EH (cell line): ENCODE measurements at places on chromosomes 5 and 9.

GRCh38 chr5:77846422-77847128, 70.4 kb upstream of the TBCA start:
- no peak for DNase-seq

GRCh38 chr5:172003746-172004145, 2.7 kb downstream of the FBXW11 start:
- peak; percentile 54 for DNase-seq

DNA sequence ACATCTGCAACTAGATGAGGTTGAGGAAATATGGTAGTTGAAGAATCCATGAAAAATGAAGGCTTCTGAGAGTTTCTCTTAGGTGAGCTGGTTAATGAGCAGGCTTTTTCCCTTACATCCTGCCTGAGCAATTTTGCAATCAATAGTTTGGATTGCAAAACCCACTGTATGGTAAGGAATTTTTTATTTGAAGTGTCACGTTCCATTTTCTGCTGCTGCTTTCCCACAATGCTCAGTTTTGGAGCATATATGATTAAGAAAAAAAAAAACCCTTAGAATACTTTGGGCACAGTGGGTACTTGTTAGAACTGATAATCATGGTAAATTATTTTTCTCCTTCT, 144.2 kb downstream of the PCSK1 start:
- DNase-seq: peak; percentile 54

- no peak for DNase-seq
Observed at GRCh38 chr5:62795926-62796325, 217.3 kb downstream of the LRRC70 start.

- DNase-seq: no peak
Observed at GRCh38 chr5:35430381-35431162, 187.1 kb upstream of the SPEF2 start.

GRCh38 chr5:97364731-97365130, 181.7 kb upstream of the RIOK2 start:
- DNase-seq: no peak

- peak; percentile 55 for DNase-seq
Observed at GRCh38 chr9:100324594-100325200, 28.0 kb downstream of the TEX10 start.

- peak; percentile 42 for DNase-seq
Observed at GRCh38 chr5:79235261-79235633, 684 bp upstream of the JMY start.

DNA sequence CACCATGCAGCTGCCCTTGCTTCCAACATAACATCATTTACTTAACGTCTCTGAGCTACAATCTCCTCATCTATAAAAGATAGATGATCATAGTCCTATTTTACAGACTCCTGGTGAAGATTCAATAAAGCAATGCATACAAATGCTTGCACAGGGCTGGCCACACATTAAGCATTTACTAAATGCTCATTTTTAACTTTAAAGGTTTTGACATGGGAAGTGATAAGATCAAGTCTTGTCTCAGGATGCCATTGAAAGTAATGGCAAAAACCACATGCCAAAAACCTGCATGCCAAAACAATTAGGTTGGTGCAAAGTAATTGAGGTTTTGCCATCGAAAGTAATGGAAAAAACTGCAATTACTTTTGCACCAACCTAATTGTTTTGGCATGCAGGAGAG, 181.2 kb upstream of the ADRA1B start:
- DNase-seq: peak; percentile 45

GRCh38 chr5:170819824-170820223, 36.3 kb downstream of the GABRP start:
- DNase-seq: no peak

DNA sequence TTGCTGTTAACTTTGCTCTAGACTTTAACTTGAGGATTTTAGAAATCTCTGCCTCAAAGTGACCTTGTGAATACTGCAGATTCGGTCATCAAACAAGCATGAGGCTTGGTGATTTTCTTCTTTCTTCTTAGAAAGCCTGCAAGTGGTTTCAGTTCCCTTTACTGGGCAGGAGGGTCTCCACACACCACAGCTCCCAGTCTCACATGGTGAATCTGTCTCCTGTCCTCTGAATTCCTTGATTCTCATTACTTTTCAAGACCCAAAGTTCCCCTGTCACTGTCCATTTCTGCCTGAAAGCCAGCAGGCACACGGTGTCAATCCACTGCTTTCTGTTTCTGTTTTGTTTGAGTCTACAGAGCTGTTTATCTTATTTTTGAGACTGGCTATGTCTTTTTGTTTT, 14.1 kb downstream of the HSPB3 start:
- peak; percentile 42 for DNase-seq

DNA sequence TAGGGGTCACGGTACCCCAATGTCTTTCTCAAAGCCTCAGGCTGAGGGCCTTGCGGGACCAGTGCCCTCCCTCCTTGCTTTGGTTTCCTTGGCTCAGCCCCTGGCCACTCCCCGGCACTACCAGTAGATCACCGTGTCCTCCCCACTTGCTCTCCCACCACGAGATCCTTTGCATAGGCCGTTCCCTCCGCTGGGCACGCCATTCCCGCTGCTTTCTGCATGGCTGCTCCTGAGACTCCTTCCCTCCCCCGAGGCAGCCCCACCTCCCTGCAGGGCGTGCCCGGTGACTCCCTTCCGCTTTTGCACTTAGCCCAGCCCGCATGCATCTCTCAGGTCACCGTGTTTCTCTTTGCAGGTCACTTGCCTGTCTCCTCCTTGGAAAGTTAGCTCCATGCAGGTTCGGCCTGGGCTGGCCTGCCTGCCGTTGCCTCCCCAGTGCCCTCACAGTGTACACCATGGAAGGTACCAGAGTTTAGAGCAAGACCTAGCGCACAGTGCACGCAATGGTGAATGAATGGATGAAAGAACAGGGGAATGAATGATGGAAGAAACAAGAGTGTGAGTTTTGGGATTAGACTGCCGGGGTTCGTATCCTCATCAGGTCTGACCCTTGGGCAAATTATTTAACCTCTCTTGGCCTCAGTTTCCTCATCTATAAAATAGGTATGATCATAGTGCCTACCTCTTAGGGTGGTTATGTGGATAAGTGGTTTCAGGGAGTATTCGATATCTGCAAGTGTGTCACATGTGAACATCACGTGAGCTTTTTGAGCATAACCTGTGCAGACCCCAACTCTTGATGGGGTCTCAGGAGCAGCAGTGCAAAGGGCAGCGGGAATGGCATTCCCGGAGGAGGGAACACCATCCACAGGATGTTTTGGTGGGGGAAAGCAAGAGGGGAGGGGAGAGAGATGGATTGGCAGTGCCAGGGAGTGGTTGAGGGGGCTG, 214.3 kb downstream of the C9orf50 start:
- DNase-seq: no peak

DNA sequence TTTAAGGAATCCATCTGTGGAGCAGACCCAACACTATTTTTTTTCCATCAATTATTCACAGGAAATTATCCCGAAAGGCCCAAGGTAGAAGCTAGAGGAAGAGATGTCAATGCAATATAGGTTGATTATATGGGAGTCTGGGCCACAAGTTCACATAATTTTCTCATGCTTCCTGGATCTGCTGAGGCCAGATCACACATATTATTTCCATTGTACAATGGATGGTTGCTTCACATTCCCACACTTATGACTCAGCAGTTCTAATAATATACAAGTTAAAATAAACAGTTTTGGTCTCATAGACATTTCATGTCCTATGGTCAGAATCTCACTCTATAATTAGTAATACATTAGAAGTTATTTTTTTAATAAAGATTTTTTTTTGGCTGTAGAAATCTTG, 66.0 kb upstream of the PTPRD start:
- DNase-seq: no peak

DNA sequence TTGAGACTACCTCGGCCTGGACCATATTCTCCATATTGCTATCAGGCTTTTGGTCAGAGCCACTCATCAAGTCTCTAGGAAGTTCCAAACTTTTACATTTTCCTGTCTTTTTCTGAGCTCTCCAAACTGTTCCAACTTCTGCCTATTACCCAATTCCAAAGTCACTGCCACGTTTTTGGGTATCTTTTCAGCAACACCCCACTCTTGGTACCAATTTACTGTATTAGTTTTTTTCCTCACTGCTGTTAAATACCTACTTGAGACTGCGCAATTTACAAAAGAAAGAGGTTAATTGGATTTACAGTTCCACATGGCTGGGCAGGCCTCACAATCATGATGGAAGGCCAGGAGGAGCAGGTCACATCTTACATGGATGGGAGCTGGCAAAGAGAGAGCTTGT, 507.8 kb upstream of the ZNF608 start:
- DNase-seq: no peak

DNA sequence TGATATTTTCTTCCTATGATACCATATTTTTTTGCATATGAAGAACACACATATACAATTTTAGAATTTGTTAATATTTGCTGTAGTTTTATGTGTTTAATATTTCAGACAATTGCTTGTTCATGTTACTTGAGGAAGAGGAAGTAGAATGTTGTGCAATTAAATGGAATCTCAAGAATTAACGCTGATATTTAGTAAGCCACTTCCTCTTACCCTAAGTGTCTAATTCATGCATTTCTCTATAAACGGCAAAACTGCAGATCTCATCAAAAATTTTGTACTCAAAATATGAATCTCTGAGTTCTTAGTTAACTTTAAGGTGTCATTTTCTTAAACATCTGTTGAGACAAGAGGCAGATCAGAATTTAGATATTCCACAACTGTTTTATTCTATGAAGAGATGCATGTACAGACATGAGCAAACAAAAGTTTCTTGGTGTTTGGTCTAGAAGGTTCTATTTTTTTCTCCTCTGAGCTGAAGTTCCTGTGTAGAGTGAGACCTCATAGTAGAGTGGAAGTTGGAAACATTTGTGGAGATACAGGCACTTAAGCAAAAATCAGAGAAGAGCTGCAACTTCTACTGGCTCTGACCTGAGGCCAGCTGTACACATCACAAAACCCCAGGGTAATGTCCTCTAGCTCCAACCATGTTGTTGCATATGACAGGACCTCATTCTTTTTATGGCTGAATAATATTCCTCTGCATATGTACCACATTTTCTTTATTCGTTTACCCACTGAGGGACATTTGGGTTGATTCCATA, 16.6 kb upstream of the TGFBI start:
- peak; percentile 73 for DNase-seq

- DNase-seq: peak; percentile 64
Observed at GRCh38 chr5:173480896-173481295, 135.6 kb downstream of the BOD1 start.

DNA sequence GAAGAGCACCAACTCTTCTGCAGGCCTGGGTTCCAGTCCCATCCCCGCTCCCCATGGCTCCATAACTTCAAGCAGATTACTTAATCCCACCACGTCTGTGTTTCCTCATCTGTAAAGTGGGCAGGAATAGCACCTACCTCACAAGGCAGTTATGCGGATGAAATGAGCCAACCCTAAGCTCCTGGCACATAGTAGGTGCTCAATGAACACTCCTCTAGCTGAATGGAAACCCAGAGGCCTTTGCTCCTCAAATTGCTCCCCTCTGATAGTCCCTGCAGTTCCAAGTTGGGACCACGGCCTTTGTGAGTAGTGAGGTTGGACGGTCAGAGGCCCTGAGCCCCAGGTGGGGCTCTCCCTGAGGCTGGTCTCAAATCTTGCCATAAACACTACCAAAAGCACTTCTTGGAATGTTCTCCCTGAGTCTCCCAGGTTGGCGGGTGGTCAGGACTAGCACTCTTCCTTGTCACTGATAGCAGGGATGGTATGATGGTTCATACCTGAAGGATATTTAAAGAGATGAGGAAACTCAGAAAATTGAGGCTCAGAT, 35.5 kb upstream of the SYNPO start:
- DNase-seq: no peak

DNA sequence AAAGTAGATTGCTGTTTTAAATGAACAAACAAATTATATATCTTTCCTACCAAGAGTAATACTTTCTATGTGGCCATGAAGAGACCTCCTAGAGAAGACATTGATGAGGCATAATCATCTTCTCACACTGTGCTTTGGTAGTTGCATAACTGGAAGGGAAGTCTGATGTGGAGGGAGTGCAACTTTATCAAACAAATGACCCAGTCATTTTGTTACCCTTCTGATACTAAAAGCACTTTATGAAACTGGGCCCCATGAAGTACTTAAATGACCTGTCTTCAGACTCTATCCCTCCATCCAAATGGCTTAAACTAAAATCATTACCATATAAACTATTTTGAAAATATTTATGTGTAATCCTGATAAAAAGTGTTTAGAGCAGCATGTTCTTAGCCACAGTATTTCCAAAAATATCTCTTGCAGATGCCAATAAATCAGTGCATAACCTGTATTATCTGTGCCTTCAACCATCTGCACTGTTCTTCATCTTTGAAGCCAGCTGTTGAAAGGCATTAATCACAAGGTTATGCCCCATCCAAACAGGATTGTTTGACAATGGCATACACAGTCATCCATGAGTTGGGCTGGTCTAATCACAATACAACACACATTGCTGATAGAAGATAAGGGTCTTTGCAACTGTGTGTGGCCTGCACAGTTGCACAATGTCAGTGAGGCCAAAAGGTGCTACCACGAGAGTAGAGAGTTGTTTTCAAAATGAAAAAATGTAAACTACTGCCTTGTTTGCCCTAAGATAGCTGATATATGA, 31.9 kb upstream of the MIER3 start:
- no peak for DNase-seq

DNA sequence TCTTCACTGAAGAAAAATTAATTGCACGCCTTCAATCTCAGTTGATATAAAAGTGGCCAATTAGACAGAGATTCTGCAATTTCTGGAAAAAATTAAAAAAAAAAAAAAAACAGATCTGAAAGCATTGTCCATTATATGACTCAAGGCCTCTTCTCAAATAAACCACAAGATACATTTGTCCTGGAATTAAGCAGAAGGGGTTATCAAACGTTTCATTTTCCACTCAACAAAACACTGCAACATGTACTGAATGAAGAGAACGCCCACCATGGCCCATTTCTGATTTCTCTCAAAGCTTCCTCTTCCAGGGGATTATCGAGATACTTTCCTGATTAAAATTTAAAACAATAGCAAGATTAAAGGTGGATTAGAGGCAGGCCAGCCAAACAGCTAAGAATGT, 5.8 kb upstream of the PAPPA start:
- DNase-seq: no peak

DNA sequence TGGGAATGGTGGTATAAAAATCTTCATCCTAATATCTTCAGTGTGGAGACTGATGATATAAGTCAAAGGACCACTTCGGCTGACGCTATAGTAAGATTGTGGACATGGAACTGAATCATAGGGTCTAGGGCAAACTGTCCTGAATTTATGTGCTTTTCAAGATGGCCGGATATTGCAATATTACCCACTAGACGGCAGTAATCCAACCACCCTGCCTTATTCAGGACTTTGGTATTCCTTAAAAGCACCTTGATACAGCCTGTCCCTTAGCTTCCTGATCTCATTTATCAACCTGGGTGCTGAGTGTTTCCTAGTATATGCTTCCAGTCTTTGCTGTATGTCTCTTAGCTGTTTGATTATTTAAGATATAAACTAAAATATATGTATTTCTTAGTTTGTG, 71.2 kb upstream of the COX7C start:
- no peak for DNase-seq
